ENCODE measurements at places on chromosomes 6 and 20. TPM values are rescaled to one million over a fixed set of nuclear protein-coding genes. Genes with fewer than 3 reads are reported as not detected.

FAM209A gene
- total RNA-seq = 0.54 TPM

TFAP2D gene
- not detected for total RNA-seq

KCNQ5 gene
- total RNA-seq = 6.7 TPM

SLC22A2 gene
- not detected for total RNA-seq

MYL9 gene
- total RNA-seq = 0.81 TPM

Measured in hematopoietic multipotent progenitor cell (in vitro differentiated cells).